ENCODE measurements at places on chromosomes 3 and 15.

GRCh38 chr3:45225465-45226205 lies 452 bp downstream of the TMEM158 start:
- H3K27me3 ChIP-seq: no peaks in the 10 kb centered on the region
- H3K36me3 ChIP-seq: no peaks in the 10 kb centered on the region
- peaks cover 15% of the 10 kb centered on the region for H3K4me1 ChIP-seq
- no peak overlapping the region for H3K27ac ChIP-seq

DNA sequence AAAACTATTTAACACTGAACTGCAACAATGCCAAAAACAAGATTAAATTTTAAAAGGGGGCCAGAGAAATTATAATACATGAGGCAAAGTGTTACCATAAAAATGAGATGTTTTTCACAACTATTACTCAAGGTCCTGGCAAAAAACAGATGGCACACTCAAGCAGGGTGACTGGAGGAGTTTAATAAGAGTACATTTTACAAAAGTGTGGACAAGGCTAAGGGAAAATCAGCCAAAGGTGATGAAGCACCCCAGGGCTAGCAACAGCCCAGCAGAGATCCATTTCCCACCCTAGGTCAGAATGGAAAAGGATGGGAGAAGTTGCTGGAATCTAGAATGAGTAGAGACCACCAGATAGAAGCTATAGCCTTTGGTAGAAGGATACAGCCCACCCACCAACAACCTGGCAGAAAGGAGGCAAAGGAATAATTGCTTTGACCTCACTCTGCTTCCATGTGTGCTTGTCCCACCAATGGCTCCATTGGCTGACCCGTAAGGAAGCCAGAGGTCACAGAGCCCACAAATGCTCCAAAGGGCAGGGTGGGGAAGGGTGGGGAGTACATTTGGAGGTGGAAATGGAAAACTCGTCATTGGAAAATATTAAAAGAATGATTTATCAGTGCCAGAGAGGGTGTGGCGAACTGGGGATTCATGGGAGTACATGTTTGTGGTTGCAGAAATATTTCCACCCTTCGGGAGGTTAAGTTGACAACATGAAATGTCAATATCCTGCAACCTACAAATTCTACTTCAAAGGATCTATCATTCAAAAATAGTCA lies 161.0 kb upstream of the UBE2E2 start:
- no peak overlapping the region for H3K4me3 ChIP-seq
- no peak for DNase-seq
- no peak overlapping the region for H3K27ac ChIP-seq
- no peaks in the 10 kb centered on the region for H3K36me3 ChIP-seq

DNA sequence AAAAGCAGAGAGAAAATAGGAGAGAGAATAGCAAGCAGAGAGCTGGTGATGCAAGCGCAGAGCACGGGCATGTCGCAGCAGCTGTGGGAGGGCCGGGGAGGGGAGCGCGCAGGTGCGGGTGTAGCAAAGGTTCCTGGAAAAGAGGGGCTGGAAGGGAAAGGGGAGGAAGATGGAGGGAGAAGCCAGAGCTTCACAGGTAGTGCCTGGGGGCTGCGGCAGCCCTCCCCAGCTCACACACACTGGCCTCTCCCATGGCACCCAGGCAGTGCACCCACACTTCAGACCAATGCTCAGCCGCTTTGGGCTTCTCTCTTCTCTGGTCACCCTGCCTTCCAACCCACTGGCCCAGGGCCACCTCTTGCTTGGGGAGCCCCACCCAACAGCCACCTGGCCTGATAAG lies 72.1 kb downstream of the ADAMTS7 start:
- no peak for DNase-seq
- no peaks in the 10 kb centered on the region for H3K36me3 ChIP-seq
- H3K4me1 ChIP-seq: no peaks in the 10 kb centered on the region
- H3K4me3 ChIP-seq: no peak overlapping the region

DNA sequence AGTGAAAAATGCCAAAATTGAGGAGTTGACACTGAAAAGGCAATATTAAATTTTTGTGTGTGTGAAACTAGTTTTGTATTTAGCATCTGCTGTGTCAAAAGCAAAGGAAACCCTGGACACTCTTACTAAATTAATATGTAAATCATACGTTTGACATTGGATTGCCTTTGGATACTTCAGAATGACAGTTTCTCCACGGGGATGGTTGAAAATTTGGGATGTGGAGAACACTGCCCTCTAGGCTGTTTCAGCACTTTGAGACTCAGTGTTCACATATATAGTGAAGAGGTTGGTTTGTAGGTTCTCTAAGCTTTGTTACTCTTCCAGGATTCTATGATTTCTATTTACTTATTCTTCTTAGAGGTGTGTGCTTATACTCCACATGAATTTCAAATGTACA lies 3.0 kb downstream of the ROBO2 start:
- H3K27ac ChIP-seq: no peak overlapping the region
- peaks cover 4% of the 10 kb centered on the region for H3K27me3 ChIP-seq
- DNase-seq: no peak
- H3K4me3 ChIP-seq: no peak overlapping the region

- no peaks in the 10 kb centered on the region for H3K27me3 ChIP-seq
- H3K4me3 ChIP-seq: no peak overlapping the region
- H3K4me1 ChIP-seq: no peaks in the 10 kb centered on the region
- no peak overlapping the region for H3K27ac ChIP-seq
- no peak for DNase-seq
- no peaks in the 10 kb centered on the region for H3K36me3 ChIP-seq
Measured at GRCh38 chr15:95595759-95596158, 734.7 kb upstream of the NR2F2 start.

DNA sequence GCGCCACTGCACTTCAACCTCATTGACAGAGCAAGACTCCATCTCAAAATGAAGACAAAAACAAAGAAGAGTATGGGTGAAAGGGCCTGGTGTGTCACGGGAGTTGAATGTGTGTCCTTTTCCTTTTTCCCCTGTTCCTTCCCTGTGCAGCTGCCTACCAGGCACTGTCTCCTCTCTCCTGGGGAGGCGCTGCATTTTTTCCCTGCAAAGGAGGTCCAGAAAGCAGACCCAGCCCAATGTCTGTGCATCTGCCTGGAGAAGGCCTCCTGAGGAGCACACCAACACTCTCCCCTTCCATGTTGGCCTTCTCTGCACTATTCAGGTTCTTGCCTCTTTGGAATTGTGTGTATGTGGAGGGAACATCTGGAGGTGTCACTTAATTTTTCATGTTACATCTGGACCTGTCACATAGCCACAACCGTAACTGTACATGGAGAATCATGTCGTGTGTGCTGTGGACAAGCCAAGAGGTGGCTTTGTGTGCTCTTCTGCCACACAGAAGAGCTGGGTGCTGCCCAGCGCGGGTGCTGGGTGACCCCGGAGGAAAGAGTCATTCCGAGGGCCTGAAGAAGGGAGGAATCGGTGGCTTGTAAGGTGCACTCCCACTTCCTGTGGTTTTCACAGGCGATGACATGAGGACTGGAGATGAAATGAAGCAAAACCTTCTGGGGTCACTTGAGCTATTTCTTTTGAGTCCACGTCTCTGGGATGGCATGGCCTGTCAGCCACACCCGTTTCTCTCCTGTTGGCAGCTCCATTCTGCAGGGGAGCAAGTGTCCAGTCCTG lies 46.5 kb upstream of the CGNL1 start:
- no peak overlapping the region for H3K4me3 ChIP-seq
- no peak overlapping the region for H3K27ac ChIP-seq
- no peaks in the 10 kb centered on the region for H3K27me3 ChIP-seq

GRCh38 chr3:162021206-162021605 lies 524.6 kb downstream of the OTOL1 start:
- no peaks in the 10 kb centered on the region for H3K36me3 ChIP-seq
- no peak for DNase-seq
- no peak overlapping the region for H3K4me3 ChIP-seq
- no peak overlapping the region for H3K27ac ChIP-seq

- H3K27me3 ChIP-seq: no peaks in the 10 kb centered on the region
Measured at GRCh38 chr15:88830016-88830415, 26.8 kb downstream of the ACAN start.

DNA sequence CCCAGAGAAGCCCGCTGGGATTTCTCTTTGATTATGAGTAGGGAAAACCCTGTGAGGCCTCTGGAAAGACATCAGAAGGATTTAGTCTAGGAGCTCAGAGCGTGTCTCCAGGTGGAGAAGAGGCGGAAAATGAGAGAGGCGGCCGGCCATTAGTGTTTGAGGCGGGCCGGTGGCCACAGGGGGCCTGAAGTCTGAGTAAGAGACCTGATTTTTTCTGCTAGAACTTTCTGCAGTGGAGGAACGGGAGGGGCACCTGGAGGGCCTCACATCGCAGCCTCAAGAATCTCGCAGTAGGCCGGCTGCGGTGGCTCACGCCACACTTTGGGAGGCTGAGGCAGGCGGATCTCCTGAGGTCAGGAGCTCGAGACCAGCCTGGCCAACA lies 28.5 kb downstream of the KLHDC8B start:
- H3K4me3 ChIP-seq: no peak overlapping the region
- H3K27me3 ChIP-seq: no peaks in the 10 kb centered on the region
- H3K4me1 ChIP-seq: no peaks in the 10 kb centered on the region
- H3K36me3 ChIP-seq: no peaks in the 10 kb centered on the region
- H3K27ac ChIP-seq: no peak overlapping the region
- DNase-seq: no peak

DNA sequence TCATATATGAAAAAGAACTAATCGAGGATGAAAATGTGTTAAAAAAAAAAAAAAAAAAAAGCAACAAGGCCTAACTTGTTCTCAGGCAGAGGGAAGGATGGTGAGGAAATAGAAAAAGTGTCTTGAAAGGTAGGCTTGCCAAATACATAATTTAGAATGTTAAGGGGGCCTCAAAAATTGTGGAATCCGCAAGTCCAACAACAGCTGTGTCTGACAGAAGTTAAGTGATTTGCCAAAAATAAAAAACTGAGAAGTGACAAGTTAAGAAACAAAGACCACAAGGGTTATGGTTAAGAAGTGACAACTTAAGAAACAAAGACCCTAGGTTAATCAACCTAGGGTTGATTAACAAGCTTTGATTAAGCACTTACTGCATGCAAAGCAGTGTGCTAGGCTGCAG lies 110.6 kb downstream of the P2RY1 start:
- no peaks in the 10 kb centered on the region for H3K36me3 ChIP-seq
- H3K4me1 ChIP-seq: 0 out of 2 replicates have a peak, but pooled peaks cover 3% of the 10 kb centered on the region
- no peak overlapping the region for H3K27ac ChIP-seq
- H3K27me3 ChIP-seq: no peaks in the 10 kb centered on the region
- no peak for DNase-seq
- no peak overlapping the region for H3K4me3 ChIP-seq

- no peaks in the 10 kb centered on the region for H3K36me3 ChIP-seq
- no peak for DNase-seq
- H3K4me1 ChIP-seq: no peaks in the 10 kb centered on the region
- H3K27ac ChIP-seq: no peak overlapping the region
- H3K27me3 ChIP-seq: no peaks in the 10 kb centered on the region
Measured at GRCh38 chr3:184040010-184040409, 8.5 kb downstream of the HTR3D start.

DNA sequence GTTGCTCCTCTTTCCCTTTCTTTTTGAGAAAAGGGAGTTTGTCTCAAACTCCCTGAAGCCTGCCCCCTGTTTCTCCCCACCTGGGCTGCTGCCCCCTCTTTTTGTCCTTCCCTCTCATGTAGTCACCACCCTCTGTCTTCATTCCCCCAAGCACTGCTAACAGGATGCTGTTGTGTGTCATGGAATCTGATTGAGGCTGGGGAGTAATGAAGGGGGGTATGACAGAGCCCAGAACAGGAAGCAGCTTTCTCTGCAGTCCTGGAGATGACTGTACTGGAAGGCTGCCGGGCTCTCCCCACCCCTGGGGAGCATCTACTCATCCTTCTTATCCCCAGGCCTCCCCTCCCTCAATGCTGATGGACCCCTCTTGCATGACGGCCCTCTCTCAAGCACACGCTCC lies 181.6 kb downstream of the ABHD5 start:
- DNase-seq: no peak
- H3K4me3 ChIP-seq: no peak overlapping the region
- no peak overlapping the region for H3K27ac ChIP-seq
- H3K27me3 ChIP-seq: no peaks in the 10 kb centered on the region
- peaks cover 6% of the 10 kb centered on the region for H3K4me1 ChIP-seq

GRCh38 chr3:174957551-174958001 lies 98.4 kb downstream of the NAALADL2 start:
- no peaks in the 10 kb centered on the region for H3K4me1 ChIP-seq
- no peaks in the 10 kb centered on the region for H3K36me3 ChIP-seq
- no peak overlapping the region for H3K4me3 ChIP-seq
- H3K27me3 ChIP-seq: no peaks in the 10 kb centered on the region
- no peak for DNase-seq

GRCh38 chr3:16048435-16049318 lies 125.8 kb upstream of the GALNT15 start:
- H3K27me3 ChIP-seq: no peaks in the 10 kb centered on the region
- no peaks in the 10 kb centered on the region for H3K36me3 ChIP-seq
- no peaks in the 10 kb centered on the region for H3K4me1 ChIP-seq
- no peak overlapping the region for H3K4me3 ChIP-seq
- H3K27ac ChIP-seq: no peak overlapping the region

- no peak overlapping the region for H3K27ac ChIP-seq
- H3K36me3 ChIP-seq: no peaks in the 10 kb centered on the region
- no peak for DNase-seq
Measured at GRCh38 chr3:191340966-191341365, 10.6 kb upstream of the UTS2B start.

DNA sequence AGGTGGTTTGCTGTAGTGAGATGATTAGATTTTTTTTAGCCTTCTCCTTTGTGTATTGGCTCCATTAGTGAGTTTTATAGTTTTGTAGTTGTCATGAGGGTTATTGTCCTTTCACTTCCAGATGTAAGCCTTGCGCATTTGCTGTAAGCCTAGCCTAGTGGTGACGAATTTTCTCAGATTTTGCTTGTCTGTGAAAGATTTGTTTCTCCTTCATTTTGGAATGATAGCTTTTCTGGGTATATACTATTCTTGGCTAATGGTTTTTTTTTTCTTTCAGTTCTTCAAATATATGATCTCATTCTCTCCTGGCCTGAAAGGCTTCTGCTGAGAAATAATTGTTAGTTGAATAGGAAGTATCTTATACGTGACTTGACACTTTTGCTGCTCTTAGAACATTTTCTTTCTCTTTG lies 166.5 kb upstream of the THRB start:
- DNase-seq: no peak
- no peak overlapping the region for H3K27ac ChIP-seq
- H3K27me3 ChIP-seq: no peaks in the 10 kb centered on the region
- H3K4me3 ChIP-seq: no peak overlapping the region
- H3K4me1 ChIP-seq: no peaks in the 10 kb centered on the region

DNA sequence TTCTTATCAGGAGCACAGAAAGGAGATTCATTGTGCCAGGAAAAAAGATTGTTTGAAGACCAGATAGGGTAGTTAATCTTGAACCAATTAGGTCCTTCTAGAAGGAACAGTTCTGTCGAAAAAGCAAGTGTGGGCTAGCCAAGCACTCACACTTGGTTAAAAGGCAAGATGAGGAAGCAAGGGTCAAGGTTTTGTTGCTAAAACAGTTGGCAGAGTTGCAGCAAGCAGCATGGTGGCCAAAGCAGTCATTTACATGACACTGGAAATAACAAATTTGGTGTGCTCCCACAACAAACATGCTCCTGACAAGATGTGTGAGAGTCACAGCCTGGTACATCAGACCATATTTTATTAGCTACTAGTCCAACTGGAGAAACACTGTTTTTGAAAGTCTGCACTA lies 228.0 kb upstream of the CFAP20DC start:
- no peaks in the 10 kb centered on the region for H3K4me1 ChIP-seq
- H3K4me3 ChIP-seq: no peak overlapping the region
- H3K36me3 ChIP-seq: no peaks in the 10 kb centered on the region
- no peak overlapping the region for H3K27ac ChIP-seq
- no peaks in the 10 kb centered on the region for H3K27me3 ChIP-seq
